ENCODE measurements at places on chromosomes 7 and 10. TPM values are rescaled to one million over a fixed set of nuclear protein-coding genes. Genes with fewer than 3 reads are reported as not detected.

CLRN3 gene
- total RNA-seq = not detected

RPA3 gene
- total RNA-seq = 25.7 TPM

CLCN1 gene
- total RNA-seq = not detected

UPK3B gene
- 0.98 TPM for total RNA-seq

GDF2 gene
- total RNA-seq = not detected

AFAP1L2 gene
- 14.5 TPM for total RNA-seq

GRID2IP gene
- total RNA-seq = under 0.01 TPM

STYXL1 gene
- total RNA-seq = 31.2 TPM

FKBP6 gene
- 0.16 TPM for total RNA-seq

PDCD11 gene
- 31.9 TPM for total RNA-seq

GALNT11 gene
- total RNA-seq = 24.0 TPM

IGFBP3 gene
- 173 TPM for total RNA-seq

TMEM139 gene
- 30.2 TPM for total RNA-seq

SLC16A9 gene
- total RNA-seq = 1.6 TPM

RHEB gene
- 108 TPM for total RNA-seq

EPHB6 gene
- total RNA-seq = 5.5 TPM

H2BK1 gene
- not detected for total RNA-seq

HYAL4 gene
- total RNA-seq = not detected

CPA2 gene
- not detected for total RNA-seq

SHH gene
- total RNA-seq = 1.6 TPM

IL2RA gene
- total RNA-seq = not detected

CELF2 gene
- total RNA-seq = 12.4 TPM

C10orf120 gene
- total RNA-seq = not detected

NUDT13 gene
- 2.0 TPM for total RNA-seq
